ENCODE measurements at places on chromosomes 3 and 15.
A peak's percentile ranks its signal among the peaks of the same experiment; 100 is the strongest.

GRCh38 chr15:67409175-67409574, 111.8 kb upstream of the C15orf61 start:
- DNase-seq, result no peak

GRCh38 chr3:99903869-99904268, 86.2 kb downstream of the CMSS1 start:
- DNase-seq, result no peak

DNA sequence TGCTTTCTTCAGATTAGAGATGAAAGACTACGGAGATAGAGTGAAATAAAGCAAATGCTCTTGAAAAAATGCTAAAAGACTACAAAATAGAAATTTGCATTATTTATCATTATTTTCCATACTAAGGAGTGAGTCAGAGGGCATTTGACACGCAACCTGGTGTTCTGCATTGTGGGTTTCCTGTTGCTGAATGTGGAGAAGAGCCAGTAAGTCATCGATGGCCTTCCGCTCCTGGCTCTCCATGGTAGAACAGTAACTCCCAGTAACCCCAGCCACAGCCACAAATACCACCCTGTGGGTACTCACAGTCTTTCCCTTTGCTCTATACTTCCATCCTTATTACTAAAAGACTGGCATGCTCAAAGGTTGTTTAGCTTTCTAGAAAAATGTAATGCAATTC, 61.5 kb downstream of the CGGBP1 start:
- DNase-seq, result no peak

- DNase-seq, result peak; percentile 84
Measured at GRCh38 chr15:57561041-57561711, 30.5 kb upstream of the MYZAP start.

DNA sequence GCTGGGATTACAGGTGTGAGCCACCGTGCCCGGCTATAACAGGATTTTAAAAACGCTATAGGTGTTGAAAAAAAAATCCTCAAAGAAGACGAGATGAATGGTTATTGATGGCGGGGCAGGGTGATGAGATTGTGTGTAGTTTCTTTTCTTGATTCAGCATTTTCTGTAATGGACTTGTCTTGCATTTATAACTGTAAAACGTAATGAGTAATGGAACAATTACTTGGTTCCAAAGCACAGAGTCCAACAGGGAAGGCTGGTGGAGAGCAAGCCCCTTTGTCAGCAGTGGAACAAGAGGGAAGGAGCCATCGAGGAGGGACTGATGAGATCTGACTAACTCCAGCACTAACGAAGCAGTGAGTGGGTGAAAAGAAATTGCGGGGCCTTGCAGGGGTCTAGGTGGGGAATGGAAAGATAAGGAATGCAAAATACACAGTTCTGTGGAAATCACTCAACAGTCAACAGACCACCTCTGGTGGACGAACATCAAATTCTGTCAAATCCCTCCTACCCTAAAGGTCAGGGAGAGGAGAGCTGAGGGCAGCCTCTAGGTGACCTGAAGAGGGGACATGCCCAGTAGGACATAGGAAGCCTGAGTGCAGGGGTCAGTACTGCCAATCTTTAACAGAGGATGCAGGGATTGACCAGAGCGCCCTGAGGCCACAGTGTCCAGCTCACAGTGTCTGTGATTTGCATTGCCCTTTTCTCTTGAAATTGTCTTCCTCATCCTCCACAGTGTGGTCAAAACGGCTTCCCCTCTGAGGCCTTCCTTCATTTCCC, 23.1 kb upstream of the CDCP1 start:
- no peak for DNase-seq

- no peak for DNase-seq
Measured at GRCh38 chr3:184693011-184693975, 18.6 kb downstream of the MAGEF1 start.

DNA sequence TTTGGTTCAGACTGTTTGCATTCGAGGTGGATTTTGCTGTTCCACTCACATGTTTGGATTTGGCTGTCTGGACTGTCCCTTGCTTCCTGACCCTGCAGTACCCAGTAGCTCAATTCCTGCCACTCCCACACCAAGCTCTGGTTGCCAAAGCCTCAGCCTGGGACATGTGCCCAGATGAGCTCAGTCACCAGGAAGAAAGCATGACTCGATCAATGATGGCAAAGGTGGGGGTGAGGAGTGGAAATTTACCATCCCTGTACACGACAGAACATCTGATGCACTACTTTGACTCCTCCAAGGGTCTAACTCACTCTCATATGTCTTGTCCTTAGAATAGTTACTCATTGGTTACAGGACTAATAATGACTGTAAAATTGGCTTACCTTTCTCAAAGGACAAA, 45.2 kb downstream of the ZNF385D start:
- DNase-seq, result no peak

- DNase-seq, result no peak
Measured at GRCh38 chr15:29449136-29449535, 179.5 kb upstream of the NSMCE3 start.

- no peak for DNase-seq
Measured at GRCh38 chr3:128730471-128730870, 4.5 kb downstream of the RAB7A start.

DNA sequence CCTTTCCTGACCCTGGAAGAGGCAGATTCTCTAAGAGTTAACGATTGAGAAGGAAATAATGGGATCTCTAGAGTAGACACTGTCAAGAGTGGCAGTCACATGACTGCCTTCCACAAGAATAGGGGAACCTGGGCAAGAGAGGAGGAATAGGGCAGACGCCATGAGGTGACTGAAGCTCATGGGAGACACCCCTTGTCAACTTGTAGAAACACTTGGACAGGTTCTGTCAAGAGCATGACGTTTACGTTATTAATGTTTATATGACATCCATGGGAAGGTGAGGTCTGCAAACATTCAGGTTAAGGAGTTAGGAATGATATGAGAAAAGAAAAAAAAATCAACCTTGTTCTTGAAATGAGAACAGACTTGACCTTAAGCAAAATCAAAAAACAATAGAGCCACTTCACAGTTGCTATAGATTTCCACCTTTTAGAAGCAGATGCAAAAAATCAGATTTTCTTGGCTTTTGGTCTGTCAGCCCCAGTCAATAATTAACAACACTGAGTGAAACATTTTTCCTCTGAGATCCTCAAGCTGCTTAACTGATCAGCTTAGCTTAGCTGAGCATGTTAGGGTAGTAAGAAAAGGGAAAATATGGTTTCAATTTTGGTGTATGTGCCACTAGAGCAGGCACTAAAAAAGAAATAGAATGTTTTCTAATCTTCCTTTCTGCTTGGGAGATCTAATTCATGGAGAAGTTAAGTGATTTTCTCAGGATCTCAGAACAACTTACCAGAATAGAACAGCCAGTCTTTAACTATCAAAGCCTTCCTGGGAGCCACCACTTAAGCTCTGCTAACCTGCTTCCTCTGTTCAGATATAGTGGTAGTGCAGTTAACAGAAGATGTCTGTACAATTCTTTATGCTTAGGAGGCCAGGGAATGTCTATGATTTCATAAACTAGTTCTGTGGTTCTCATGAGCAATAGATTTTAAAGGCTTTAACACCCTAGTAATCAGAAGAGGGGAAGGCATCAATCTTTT, 116.9 kb downstream of the B3GALNT1 start:
- DNase-seq, result no peak

DNA sequence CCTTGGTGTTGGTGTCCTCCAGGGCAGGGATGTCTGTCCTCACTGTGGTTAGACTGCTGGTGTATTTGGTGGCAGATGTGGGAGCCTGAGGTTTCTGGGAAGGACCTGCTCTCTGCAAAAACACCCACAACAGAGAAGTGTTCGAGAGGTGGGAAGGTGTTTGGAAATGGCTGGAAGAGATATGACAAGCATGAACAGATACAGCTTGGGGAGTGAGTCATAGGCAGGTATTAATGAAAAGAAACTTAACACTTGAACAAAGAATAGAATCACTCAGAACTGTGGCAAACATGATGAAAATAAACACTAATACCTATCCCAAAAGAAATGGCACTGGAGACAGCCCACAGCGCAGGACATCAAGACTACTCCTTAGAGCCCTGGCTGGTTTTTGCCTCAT, 192.4 kb upstream of the RORA start:
- DNase-seq, result no peak

- no peak for DNase-seq
Measured at GRCh38 chr3:87761795-87762194, 297.0 kb downstream of the CGGBP1 start.

DNA sequence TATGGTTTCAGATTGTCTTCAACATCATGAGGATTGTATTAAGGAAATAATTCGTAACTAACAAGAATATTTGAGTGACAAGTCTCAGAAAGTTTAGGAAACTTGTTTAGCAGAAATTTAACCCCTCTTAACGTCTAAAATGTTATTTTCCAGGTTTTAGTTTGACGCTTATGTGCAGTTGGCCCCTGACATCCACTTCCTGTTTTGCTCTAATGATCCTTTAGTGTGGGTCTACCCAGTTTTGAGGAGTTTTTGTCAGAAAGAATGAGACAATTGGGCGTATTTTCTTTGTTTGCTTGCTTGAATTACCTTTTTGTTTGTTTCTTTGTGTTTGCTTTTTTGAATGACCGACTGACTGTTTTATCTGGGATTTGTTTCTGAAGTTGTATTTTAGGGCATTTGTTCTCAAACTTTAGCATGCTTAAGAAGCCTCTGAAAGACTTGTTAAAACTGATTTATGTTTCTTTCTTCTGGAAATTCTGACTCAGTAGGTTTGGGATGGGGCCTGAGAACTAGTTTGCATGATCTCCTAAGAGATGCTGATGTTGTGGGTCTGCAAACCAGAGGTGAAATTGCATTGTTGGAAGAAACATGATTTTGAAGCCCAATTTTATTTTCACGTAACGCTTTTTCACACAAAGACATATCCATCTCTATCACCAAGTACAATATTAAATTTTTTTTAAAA, 20.6 kb downstream of the RBMS3 start:
- DNase-seq, result no peak

- DNase-seq, result no peak
Measured at GRCh38 chr3:108017587-108017986, 73.2 kb downstream of the CD47 start.

GRCh38 chr3:8665407-8665896, 20.9 kb upstream of the SSUH2 start:
- no peak for DNase-seq

GRCh38 chr15:30924353-30924752, 20.6 kb downstream of the FAN1 start:
- DNase-seq, result no peak

GRCh38 chr3:169112153-169112892, 551.2 kb downstream of the MECOM start:
- DNase-seq, result no peak

GRCh38 chr3:33717616-33717865, 513 bp downstream of the CLASP2 start:
- no peak for DNase-seq

- no peak for DNase-seq
Measured at GRCh38 chr3:156689608-156690007, 15.2 kb downstream of the TIPARP start.

GRCh38 chr3:28232659-28233058, 8.8 kb upstream of the CMC1 start:
- no peak for DNase-seq

DNA sequence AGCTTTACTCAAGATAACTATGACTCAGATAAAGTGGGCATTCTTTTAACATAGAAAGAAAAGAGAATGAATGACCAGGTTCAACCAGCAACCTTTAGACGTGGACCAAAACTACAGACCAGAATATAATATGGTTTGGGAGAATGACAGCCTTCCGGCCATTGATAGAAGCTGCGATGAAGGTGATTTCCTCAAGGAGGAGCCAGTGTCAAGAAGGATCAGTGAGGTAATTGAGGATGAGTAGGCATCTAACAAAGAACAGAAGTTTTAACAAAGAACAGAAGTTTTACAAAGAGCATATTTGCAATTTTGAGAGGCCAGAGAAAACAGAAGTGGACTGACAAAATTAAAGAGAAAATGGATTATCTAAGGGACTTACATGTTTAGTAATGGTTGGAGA, 289.0 kb upstream of the AGTR1 start:
- no peak for DNase-seq

GRCh38 chr15:100801256-100801900, 78.3 kb upstream of the ALDH1A3 start:
- DNase-seq, result no peak

DNA sequence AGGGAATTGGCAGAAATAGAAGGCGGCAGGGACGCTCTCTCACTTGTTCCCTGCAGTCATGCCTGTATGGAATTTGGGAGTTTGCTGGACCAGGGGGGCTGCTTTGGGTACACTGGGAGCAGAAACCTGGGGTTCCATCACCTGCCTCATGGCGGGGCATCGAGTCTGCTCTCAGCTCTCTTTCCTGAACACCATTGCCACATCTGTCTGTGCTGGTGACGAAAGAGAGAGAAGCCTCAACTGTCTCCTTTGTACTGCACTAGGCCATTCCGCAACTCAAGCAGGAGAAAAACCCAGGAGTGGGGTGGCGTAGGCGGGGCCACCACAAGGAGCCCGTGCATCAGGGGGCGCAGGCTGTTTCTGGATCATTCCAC, 14.0 kb downstream of the TMEM158 start:
- DNase-seq, result no peak

DNA sequence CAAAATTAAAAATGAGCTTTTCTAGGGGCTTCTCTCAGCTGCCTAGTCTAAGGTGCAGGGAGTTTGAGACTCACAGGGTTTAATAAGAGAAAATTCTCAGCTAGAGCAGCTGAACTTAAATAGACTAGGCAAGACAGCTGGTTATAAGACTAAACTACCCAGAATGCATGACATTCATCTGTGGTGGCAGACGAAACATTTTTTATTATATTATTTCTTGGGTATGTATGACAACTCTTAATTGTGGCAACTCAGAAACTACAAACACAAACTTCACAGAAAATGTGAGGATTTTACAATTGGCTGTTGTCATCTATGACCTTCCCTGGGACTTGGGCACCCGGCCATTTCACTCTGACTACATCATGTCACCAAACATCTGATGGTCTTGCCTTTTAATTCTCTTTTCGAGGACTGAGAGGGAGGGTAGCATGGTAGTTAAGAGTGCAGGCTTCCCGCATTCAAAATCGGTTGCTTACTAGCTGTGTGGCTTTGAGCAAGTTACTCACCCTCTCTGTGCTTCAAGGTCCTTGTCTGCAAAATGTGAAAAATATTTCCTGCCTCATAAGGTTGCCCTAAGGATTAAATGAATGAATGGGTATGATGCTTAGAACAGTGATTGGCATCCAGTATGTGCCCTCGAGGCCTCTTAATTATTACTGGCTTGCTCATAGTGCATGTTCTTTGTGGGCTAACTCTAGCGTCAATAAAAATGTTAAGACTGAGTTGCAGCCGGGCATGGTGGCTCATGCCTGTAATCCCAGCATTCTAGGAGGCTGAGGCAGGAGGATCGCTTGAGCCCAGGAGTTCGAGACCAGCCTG, 984 bp downstream of the CCR5 start:
- no peak for DNase-seq

- no peak for DNase-seq
Measured at GRCh38 chr3:64058566-64058965, 35.3 kb upstream of the PSMD6 start.

DNA sequence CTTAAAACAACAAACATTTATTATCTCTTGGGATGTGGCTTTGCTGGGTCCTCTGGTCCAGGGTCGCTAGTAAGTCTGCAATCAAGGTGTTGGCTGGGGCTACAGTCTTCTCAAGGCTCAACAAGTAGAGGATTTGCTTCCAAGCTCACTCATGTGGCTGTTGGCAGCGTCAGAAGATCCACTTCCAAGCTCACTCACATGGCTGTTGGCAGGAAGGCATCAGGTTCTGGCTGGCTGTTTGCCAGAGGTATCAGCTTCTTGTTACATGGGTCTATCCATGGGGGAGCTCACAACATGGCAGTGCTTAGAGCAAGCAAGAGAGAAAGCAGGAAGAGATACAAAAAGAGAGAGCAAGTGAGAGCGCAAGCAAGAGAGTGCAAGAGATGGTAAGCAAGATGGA, 15.0 kb upstream of the BNC1 start:
- DNase-seq, result no peak

- no peak for DNase-seq
Measured at GRCh38 chr15:77863491-77864105, 213.9 kb downstream of the TBC1D2B start.

Measured in SHP77 (cell line).